Thoracic aorta (tissue), 2 donors: ENCODE measurements at places on chromosomes 1 and 21.

GRCh38 chr1:58964428-58964827, 180.6 kb upstream of the JUN start:
- no peak for DNase-seq
- peaks cover 5% of the 10 kb centered on the region for H3K4me1 ChIP-seq

GRCh38 chr21:35178827-35179226, 129.7 kb upstream of the RUNX1 start:
- no peaks in the 10 kb centered on the region for H3K27me3 ChIP-seq
- no peak overlapping the region for H3K27ac ChIP-seq
- no peaks in the 10 kb centered on the region for H3K4me1 ChIP-seq
- DNase-seq = no peak
- no peak overlapping the region for H3K4me3 ChIP-seq
- no peaks in the 10 kb centered on the region for H3K36me3 ChIP-seq

DNA sequence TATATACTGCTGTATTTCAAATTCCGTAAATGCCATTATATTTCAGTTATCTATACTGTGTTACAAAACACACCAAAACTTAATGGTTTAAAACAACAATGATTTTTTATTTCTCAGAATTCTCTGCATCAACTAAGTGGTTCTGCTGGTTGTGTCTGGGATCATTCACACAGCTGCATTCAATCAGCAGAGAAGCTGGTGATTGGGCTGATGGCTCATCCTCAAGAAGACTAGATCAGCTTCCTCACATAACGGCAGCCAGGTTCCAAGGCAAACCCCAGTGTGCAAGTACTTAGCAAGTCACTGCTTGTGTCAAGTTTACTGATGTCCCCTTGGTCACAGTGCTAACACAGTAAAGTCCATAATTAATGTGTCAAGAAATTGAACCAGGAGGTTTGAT, 86.3 kb upstream of the VANGL1 start:
- H3K27me3 ChIP-seq = no peaks in the 10 kb centered on the region
- H3K4me3 ChIP-seq = no peak overlapping the region
- no peak overlapping the region for H3K27ac ChIP-seq
- no peak for DNase-seq
- H3K36me3 ChIP-seq = no peaks in the 10 kb centered on the region

GRCh38 chr21:38472412-38473108, 25.7 kb downstream of the ERG start:
- peaks cover 47% of the 10 kb centered on the region for H3K4me1 ChIP-seq
- H3K27ac ChIP-seq = no peak overlapping the region
- H3K36me3 ChIP-seq = no peaks in the 10 kb centered on the region
- no peaks in the 10 kb centered on the region for H3K27me3 ChIP-seq
- no peak for DNase-seq

- no peaks in the 10 kb centered on the region for H3K36me3 ChIP-seq
- H3K27me3 ChIP-seq = no peaks in the 10 kb centered on the region
- no peaks in the 10 kb centered on the region for H3K4me1 ChIP-seq
- no peak overlapping the region for H3K4me3 ChIP-seq
- H3K27ac ChIP-seq = no peak overlapping the region
These were observed 1695.3 kb downstream of the BRINP3 start for GRCh38 chr1:188782220-188782841.

GRCh38 chr1:26784023-26784871, 3.5 kb upstream of the PIGV start:
- no peak overlapping the region for H3K4me3 ChIP-seq
- DNase-seq = no peak
- H3K27ac ChIP-seq = peak overlapping the region; percentile 31
- H3K36me3 ChIP-seq = peaks cover 16% of the 10 kb centered on the region

- DNase-seq = no peak
- H3K4me3 ChIP-seq = no peak overlapping the region
- no peaks in the 10 kb centered on the region for H3K4me1 ChIP-seq
- no peaks in the 10 kb centered on the region for H3K36me3 ChIP-seq
These were observed 56.7 kb downstream of the GFI1 start for GRCh38 chr1:92430030-92430429.

- H3K4me1 ChIP-seq = peaks cover 11% of the 10 kb centered on the region
- H3K27ac ChIP-seq = no peak within 1 kb of the TSS
- H3K27me3 ChIP-seq = no peaks in the 10 kb centered on the region
- no peak within 1 kb of the TSS for H3K4me3 ChIP-seq
These were observed at the start of gene CLCA1 for GRCh38 chr1:86468501-86468977. Gene CLCA1, plus strand, starts transcription at chr1:86468927. Its CDS starts 45 bp downstream, at chr1:86468972.

DNA sequence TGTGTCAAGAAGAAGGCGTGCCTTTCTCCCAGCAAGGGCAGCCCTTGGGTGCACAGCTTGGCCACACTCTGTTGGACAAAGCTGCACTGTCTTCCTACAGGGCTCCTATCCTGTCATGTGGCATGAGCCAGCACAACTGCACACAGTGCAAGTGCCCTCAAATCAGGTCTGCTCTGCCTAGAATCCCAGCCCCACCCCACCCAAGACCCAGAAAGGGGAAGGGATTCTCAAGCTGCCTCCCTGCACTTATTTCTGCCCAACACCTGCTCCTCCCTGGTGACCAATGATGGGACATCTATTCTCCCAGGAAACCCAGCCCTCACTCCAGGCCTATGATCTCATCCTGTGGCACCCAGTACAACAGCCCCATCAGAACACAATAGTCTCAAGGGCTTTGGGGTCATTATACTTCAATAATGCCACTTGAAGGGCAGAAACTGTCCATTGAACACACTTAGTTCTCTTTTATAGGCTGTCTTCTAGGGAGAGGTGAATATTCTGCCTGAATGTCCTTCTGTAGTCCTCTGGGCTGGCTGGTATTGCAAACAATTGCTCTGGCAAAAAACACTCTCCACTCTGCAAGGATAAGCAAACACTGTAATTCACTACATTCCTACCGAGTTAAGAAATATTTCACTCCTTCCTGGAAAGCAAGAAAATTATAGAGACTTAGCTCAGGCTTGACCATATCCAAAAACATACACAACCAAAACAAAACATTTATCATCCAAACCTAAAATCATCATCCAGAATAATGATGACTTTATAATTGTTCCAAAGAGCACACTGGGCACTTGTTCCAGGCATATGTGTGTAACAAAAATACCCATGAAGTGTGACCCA, 43.1 kb upstream of the IGSF3 start:
- no peaks in the 10 kb centered on the region for H3K27me3 ChIP-seq
- no peak for DNase-seq
- H3K4me3 ChIP-seq = no peak overlapping the region
- no peaks in the 10 kb centered on the region for H3K36me3 ChIP-seq
- H3K4me1 ChIP-seq = peaks cover 3% of the 10 kb centered on the region

- no peaks in the 10 kb centered on the region for H3K27me3 ChIP-seq
- H3K27ac ChIP-seq = no peak overlapping the region
- H3K4me3 ChIP-seq = no peak overlapping the region
- H3K36me3 ChIP-seq = no peaks in the 10 kb centered on the region
- no peaks in the 10 kb centered on the region for H3K4me1 ChIP-seq
These were observed 430.4 kb upstream of the CHRM3 start for GRCh38 chr1:238955934-238956333.

GRCh38 chr1:62823556-62823955, 39.6 kb downstream of the ATG4C start:
- no peak for DNase-seq
- no peak overlapping the region for H3K4me3 ChIP-seq
- no peaks in the 10 kb centered on the region for H3K4me1 ChIP-seq
- no peaks in the 10 kb centered on the region for H3K27me3 ChIP-seq

- peaks cover 23% of the 10 kb centered on the region for H3K36me3 ChIP-seq
- H3K4me1 ChIP-seq = no peaks in the 10 kb centered on the region
- H3K27ac ChIP-seq = no peak overlapping the region
- H3K4me3 ChIP-seq = no peak overlapping the region
- DNase-seq = no peak
These were observed 73.8 kb downstream of the ERG start for GRCh38 chr21:38424305-38425019.

DNA sequence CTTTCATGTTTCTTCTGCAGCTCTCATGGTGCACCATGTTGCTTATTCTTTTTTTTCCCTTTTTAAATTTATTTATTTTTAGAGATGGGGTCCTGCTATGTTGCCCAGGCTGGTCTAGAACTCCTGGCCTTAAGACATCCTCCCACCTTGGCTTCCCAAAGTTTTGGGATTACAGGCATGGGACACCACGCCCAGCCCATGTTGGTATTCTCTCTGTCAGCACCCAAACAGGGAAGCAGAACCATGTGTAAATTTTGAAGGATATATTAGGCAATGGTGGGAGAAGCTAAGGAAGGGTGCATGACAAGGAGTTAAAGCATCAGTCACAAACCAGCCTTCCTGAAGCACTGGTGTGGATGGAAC, 39.6 kb upstream of the ENAH start:
- peak overlapping the region; percentile 82 for H3K27ac ChIP-seq
- no peak overlapping the region for H3K4me3 ChIP-seq
- no peak for DNase-seq
- no peaks in the 10 kb centered on the region for H3K36me3 ChIP-seq
- H3K27me3 ChIP-seq = no peaks in the 10 kb centered on the region

DNA sequence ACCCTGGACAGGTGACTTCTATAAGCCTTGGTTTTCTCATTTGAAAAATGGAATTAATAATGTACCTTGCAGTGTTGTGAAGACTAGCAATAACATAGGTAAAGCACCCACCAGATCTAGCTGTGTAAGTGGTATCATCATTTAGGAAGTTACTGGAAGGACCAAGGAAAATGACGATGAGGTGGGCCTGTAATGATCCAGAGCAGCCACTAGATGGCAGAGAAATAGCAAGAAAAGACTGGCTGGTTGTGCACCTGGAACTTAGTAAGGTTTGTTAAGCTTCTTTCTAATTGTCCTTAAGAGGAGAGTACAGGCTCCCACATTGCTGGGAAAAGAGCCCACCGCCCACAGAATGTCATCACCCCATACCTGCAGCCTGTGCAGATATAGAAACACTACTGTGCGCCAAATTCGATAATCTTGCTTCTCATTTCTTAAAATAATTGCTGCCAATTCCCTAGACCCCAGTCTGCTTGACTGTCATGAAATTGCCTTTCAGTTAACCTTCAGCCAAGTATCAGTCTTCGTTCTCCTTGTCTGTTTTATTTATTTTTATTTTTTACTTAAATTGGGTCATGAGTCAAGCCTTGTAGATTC, 37.2 kb downstream of the WNT4 start:
- H3K27ac ChIP-seq = no peak overlapping the region
- no peak overlapping the region for H3K4me3 ChIP-seq
- H3K36me3 ChIP-seq = no peaks in the 10 kb centered on the region

DNA sequence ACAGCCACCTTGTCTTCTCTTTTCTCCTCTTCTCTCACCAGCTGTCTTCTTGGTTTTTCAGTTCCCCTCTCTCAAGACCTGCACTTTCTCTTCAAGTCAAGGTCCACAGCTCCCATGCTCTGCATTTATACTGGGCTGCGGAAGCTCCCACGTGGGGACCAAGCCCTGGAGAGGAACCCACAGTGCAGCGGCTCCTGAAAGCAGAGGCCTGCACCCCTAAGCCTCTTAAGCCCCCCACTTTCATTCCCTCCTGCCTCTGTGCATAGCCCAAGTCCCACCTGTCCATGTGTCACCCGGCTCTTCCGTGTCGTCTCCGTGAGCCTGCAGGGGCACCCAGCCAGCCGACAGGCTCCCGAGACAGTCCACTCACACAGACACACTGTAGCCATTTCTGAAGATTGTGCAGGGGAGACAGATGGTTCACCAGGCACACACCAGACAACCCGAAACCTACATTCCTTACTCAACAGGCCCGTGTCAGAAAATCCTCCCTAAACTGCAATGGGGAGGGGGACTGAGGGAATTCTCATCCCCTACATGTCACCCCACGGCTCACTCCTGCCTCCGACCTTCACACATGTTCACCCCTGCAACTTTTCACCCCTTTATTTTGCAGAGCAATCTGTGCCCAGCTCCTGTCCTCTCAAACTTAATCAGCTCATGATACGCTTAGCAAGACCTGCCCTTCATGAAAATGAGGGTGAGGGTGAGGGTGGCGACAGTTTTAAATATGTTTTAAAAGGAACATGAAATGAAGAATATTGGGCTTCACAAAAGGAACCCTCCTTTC, 6.3 kb downstream of the MX2 start:
- H3K27ac ChIP-seq = no peak overlapping the region
- H3K4me3 ChIP-seq = no peak overlapping the region
- no peaks in the 10 kb centered on the region for H3K27me3 ChIP-seq

DNA sequence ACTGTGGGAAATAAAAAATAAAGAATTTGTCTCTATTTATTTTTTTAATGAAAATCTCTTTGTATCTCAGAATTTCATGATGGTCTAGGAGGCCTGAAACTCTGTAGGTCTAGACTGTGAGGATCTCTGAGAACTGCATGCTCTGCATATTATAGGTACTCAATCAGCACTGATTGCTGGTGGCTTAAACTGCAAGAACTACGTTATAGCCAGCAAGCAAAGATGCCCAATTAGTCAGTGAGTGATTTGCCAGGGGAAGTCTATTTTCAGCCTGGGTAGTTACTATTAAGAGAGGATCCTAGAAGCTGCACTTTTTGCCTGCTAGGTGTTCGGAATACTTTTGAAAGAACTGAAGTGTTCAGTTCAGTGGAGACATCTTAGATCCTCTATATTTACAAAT, 87.4 kb downstream of the GPR52 start:
- no peak for DNase-seq
- H3K4me3 ChIP-seq = no peak overlapping the region
- no peaks in the 10 kb centered on the region for H3K36me3 ChIP-seq
- H3K4me1 ChIP-seq = no peaks in the 10 kb centered on the region
- H3K27ac ChIP-seq = no peak overlapping the region
- H3K27me3 ChIP-seq = no peaks in the 10 kb centered on the region

DNA sequence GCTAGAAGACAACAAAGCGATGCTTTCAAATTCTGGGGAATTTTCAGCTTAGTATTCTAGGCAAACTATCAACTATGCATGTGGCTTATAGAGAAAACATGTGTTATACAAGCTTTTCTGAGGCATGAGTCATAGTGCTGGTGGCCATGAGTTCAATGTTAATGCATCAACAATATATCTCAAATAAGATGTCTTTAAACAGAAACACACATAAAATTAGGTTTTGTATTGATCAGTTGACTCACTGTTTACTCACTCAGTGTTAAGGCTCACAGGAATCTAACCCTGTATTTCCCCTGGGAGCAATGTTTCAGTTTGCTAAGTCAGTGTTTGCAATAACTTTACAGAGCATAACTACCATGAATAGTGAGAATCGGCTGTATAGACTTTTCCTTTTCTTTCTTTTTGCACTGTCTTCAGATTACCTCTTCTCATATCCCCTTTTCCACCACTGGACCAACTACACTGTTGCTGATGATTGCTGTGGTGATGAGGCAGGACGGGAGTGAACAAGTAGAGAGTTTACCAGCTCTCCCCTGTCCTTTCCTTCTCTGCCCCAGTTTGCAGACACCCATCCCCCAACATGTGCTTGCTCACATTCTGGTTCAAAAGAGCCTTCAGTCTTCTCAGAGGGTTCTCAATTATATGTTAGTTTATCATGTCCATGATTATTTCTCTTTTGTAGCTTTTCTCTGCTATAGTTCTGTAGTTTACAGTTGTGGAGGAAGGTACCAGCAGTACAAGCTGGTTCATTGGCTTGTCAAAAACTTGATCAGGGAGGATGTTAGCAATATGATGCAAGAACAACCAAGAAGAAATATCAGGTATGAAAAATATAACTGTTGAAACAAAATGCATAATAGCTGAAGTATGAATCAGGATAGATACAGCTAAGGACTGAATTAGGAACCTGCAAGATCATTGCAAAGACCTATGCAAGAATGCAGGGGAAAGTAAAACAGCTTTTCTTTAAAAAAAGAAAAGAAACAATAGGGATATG, 23.9 kb downstream of the CD2 start:
- no peak for DNase-seq
- no peaks in the 10 kb centered on the region for H3K27me3 ChIP-seq
- H3K4me1 ChIP-seq = no peaks in the 10 kb centered on the region
